Fibroblast of skin of back (primary cell): ENCODE measurements at places on chromosomes 4 and X.
A peak's percentile ranks its signal among the peaks of the same experiment; 100 is the strongest.

GRCh38 chr4:89284828-89285227, 22.8 kb downstream of the GPRIN3 start:
- DNase-seq = no peak

DNA sequence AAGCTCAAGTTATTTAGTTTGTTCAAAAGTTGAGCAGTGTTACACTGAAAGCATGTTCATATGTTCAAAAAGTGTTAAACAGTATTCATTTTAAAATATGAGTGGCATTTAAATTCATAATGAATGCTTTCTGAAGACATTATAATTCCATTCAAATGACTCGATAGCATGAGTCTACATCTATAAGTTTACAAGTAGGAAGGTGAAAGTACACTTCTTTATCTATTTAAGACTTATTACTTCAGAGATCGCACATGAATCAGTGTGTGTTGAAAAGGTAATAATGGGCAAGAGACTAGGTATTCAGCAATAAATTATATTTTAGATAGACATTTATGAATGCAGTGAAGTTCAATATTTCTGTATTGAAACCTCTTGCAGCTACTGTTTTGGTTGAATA, 456.1 kb downstream of the GRXCR1 start:
- peak; percentile 22 for DNase-seq

DNA sequence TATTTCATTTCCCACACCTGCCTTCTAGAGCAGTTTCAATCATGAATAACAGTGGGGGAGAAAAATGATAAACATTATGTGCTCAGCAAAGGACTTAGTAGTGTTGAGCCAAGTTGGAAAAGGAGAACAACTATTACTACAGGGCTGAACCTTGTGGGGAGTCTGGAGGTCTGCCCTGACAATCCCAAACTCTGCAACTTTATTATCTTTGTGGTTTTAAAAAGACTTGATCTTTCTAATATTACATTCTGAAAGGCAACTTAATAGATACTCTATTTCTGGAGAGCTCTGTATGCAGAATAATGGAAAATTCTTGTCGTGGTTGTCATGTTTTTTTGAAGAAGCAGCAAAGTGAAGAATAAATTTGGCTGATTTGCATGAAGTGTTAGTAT, 116.1 kb downstream of the SPCS3 start:
- DNase-seq = peak; percentile 54

DNA sequence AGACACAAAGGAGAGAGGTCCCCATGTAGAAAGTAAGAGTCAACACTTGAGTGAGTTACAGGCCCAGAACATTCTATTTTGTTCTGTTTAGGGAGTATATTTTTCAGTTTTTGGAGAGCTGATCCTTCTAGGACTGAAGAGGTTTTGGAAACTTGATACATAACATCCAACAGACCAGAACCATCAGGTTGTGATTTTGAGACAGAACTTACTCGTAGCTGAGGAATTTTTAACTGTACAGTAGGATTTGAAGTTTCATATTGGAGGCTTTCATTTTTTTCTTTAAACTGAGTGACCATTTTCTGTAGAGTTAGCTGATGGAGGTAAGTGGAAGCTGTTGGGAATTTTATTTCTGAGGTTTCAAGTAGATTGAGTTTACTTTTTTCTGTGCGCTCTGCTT, 73.3 kb downstream of the NCAPG start:
- peak; percentile 2 for DNase-seq

GRCh38 chrX:39227371-39227770, 426.1 kb downstream of the MID1IP1 start:
- no peak for DNase-seq

- no peak for DNase-seq
Measured at GRCh38 chr4:68465058-68465457, 17.8 kb downstream of the TMPRSS11E start.

DNA sequence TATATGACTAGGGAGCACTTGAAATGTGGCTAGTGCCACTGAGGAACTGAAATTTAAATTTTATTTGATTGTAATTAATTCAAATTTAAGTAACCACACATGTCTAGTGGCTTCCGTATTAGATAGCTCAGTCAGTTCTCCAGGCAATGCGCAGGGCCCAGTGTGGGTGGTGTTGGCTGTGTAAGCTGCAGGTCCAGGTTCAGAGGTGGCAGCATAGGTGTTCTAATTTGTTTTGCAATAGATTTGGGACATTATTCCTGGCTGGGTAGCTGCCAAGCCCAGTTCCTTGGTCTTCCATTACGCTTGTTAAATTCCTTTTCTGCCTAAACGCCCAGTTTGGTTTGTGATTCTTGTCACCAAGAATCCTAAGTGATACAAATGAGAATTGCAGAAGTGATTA, 79.5 kb downstream of the FAM184B start:
- no peak for DNase-seq

DNA sequence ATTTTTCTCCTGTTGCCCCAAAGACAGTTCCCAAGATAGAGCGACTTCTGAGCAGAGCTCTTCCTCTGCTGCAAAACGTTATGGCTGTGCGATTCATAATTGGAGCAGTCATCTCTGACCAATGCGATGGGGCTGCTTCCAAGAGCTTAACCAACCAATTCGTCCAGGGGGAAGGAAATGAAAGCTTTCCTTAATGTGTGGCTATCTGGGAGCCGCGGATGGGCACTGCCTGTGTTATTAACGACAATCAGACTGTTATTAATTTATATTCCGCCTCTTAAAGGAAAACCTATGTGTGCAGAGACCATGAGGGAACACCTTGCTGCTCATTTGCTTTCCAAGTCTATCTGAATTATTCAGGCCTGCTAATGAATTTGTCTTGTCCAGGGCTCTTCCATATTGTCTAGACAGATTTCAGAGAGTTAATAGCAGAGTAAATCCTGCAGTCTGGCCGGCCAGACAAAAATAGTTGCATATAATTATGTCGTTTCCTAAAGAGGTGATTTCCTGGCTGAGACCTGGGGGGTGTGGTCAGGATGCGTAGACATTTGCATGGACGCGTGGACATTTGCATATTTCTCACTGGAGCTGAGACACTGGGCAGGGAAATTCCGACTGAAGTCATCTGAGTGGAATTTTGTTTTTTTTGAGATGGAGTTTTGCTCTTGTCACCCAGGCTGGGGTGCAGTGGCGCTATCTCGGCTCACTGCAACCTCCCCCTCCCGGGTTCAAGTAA, 135.4 kb downstream of the HMX1 start:
- DNase-seq = peak; percentile 3

DNA sequence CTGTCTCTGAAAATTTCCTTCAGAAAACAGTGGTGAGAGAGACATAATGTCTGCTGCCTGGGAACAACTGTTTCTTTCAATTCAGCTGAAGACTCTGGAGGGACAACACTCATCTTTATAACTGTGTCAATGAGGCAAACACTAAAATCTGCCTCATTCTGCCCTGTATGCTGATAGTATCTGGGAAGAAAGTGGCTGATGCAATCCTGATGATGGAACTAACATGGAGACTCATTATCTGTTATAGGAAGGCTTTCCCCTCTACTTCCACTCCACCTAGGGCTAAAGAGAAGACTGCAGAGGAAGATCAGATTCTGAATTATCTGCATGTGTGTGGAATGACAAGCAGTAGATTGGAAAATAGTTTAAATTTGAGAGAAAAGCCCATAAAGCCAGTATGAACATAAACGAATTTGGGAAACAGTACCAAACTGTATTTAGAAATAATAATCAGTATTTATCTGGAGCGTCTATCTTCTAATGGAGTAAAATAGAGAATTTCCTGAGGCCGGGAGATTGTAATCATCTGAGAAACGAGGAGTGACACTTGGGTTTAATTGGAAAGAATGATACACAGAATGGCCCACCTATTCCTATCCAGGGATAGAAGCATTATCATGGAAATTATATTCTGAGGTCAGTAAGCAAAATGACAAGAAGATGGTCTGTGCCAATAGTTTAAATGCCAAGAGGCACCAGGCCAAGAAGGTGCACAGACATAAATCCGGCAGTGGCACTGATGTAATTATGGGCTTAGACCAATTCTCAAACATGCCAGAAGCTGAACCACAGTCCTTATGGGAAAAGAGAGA, 85.4 kb downstream of the SHISA3 start:
- DNase-seq = peak; percentile 9

- peak; percentile 5 for DNase-seq
Measured at GRCh38 chr4:95362906-95363558, 185.7 kb downstream of the UNC5C start.
